ENCODE measurements at places on chromosomes 7 and 10. TPM values are rescaled to one million over a fixed set of nuclear protein-coding genes. Genes with fewer than 3 reads are reported as not detected.

DNA sequence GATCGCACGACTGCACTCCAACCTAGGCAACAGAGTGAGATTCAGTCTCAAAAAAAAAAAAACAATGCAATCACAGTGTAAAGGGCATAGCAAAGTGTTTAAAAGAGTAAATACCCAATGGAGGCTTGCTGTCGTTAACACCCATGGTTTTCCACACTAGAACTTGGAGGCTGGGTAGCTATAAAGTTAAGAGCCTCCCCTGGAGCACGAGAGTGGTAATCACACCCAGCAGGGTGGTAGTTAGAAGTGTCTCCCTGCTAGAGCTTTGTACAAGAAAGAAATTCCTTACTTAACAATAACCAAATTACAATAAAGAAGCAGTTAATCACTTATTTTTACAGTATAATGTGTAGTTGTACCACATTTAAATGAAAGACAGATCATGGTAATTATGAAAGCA, 1078.9 kb downstream of the NRG3 start:
- DNase-seq, result no peak

The FAM25A gene
- total RNA-seq, result not detected

DNA sequence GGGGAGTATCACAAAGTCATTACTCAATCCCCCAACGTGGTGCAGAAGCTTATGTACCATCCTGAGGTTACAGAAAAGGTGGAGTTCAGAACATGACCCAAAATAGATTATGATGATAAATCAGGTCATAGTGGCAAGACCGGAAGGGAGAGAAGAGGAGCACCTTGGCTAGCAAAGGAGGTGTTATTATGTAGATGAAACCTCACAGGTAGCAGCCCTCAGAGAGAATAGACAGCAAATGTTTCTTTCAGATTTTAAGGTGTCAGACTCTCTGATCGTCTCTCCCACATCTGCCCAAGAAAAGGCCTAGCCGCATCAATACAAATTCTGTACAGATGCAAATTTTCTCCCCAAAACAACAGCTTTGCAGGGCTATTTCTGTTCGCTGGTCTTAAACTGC, 88.3 kb upstream of the SEMA3D start:
- no peak for DNase-seq

GRCh38 chr10:16606421-16606820, 84.7 kb upstream of the C1QL3 start:
- no peak for DNase-seq

DNA sequence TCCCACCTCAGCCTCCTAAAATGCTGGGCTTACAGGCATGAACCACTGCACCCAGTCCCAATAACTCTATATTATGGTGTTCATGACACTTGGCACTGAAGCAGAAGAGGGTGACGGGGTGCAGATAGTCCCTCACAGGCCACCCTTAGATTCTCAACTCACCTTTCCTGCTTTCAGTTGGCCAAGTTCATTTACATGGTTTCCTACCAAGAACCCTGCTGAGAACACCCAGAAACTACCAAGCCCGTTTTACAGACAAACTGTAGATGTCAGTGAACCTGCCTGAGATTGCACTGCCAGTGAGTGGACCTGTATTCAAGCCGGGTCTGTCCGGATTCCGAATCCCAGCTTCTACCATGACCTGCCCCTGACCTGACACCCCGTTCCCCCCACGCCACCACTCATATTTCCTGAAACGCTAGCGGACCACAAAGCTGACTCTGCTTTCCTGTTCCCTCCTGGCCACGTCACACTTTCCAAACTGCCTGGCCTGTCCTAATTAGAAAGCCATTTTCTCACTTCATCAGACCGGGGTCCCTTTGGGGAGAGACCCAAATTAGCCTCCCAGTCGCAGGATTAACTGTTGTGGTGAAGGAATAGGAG, 17.3 kb downstream of the GRID2IP start:
- DNase-seq, result no peak

The ANAPC16 gene
- total RNA-seq, result 38.9 TPM

GRCh38 chr10:102778781-102779180, 35.0 kb downstream of the WBP1L start:
- DNase-seq, result no peak

GRCh38 chr10:15472431-15473395, 101.6 kb upstream of the FAM171A1 start:
- no peak for DNase-seq

GRCh38 chr10:59375990-59376389, 13.6 kb upstream of the FAM13C start:
- DNase-seq, result no peak

DNA sequence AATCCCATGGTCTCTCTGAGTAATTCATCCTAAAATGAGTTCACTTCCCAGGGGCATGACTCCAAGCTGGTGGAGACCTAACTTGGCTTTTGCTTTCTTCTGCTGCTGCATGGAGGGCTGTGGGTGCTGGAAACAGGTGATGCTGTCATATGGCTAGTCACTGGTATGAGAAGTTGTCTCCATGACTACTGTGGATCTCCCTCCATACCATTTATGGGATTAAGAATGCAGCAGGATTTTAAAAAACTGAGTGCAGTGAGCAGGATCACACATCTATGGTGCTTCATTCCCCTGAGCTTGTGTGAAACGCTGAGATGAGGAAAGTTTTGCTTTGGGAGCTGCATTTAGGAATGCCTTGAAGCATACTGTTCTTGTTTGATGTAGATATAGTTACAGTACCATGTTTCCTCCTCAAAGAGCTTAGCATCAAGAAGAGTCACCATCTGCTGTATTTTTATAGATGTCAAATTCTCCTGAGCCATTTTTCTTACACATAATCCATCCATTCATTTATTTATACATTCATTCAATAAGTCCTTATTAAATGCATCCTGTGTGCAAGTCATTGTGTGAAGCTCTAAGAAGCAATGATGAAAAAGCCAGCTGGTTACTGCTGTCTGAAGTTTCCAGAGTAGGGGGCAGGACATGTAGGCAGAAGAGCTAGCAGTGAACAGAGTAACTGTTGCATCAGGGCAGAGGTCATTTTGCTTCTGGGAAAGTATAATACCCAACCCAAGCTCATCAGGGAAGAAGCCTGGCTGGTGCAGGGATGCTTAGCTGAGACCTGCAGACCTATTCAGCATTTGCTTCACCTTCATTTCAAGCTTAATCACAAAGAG, 534.8 kb downstream of the AUTS2 start:
- DNase-seq, result no peak

GRCh38 chr10:90373911-90374310, 483.9 kb downstream of the HTR7 start:
- DNase-seq, result no peak

The SEMA3E gene
- 5.6 TPM for total RNA-seq

- no peak for DNase-seq
Observed at GRCh38 chr10:73368238-73368637, 9.6 kb upstream of the CFAP70 start.

The ELMO1 gene
- total RNA-seq, result 0.10 TPM

DNA sequence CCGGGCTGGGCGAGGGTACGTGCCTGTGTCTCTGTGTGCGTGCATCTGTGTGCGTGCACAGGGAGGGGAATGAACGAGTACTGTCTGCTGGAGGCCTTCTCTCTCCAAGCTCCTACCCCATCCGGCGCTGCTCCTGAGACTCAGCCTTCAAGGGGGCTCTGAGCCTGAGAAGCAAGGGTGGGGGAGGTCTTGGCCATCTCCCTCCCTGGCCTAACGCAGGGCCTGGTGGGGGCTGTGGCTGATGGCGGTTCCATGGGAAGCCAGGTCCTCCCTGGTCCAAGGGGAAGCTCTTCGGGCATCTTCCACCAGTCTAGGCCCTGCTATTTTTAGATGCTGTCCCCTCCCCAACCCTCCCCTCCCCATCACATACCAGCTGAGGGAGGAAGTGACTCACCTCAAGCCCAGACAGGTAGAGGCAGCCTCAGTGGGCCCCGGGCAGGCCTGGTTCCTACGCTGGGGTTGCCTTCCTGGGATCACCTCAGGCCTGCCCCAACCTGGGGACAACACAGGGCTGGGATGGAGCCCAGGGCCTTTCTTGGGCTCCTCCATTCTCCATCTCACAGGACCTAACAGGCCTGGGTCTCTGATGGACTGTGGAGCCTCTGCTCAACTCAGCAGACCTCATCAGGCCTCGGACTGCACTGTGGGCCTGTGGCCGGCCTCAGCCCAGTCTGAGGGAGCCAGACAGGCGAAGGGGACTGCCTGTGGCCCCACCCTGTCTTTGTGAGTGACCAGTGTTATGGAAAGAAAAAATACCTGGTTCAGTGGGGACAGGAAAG, 32.2 kb downstream of the DNAJB12 start:
- no peak for DNase-seq

DNA sequence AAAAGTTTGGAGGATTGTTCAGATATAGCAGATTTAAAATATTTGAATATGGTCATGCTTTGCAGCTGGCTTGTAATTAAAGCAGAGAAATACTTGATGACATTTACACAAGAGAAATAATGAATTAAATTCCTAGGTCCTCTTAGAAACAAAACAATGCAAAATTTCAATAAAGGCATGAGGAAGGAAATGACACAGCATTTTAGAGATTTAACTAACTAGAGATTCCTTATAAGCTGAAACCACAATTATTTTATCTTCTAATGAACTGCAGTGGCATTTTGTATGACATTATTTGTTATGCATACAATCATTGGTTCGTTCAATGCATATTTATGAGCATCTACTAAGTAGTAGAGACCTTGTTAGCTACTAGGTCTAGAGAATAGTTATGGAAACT, 490.9 kb downstream of the ZWINT start:
- DNase-seq, result no peak

DNA sequence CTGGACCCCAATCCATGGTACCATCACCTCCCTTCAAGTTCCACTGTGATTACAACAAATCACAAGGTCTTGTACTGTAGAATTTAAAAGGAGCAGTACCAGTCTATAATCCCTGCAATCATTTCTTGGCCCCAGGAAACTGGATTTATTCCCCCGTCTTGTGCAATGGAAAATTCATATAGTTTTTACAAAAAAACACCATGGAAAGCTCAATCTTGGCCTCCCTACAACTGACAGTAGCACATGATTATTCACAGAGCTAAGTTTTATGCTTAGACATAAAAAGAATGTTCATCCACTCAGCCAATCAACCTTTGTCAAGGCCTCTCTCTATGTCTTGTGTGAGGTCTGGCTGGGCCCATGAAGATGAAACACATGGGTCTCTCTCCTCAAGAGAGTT, 10.2 kb downstream of the DGKI start:
- no peak for DNase-seq

DNA sequence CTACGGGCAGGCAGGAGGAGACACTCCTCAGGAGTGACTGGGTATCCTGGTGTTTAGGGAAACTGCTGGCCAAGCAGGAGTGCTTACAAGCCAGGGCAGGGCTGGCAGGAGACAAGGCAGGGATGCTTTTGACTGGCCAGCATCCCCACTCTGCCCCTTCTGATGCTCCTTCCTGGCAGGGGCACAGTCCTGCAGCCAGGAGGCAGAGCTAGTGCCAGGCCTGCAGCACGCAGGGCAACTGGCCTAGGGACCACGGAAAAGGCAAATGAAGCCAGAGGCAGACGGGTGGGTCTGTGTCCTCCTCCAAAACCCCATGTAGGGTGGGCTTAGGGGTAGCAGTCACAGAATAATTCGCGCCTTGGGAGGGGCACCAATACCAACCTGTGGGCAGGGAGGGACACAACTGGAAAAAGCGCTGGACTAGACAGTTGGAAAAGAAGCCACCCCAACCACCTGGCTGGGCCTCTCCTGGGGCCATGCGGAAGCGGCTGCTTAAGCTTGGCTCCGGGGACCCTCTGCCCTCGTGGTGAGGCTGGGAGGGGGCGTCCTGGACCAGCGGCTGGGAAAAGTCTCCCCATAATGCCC, 4.8 kb downstream of the IMPDH1 start:
- peak; percentile 69 for DNase-seq

DNA sequence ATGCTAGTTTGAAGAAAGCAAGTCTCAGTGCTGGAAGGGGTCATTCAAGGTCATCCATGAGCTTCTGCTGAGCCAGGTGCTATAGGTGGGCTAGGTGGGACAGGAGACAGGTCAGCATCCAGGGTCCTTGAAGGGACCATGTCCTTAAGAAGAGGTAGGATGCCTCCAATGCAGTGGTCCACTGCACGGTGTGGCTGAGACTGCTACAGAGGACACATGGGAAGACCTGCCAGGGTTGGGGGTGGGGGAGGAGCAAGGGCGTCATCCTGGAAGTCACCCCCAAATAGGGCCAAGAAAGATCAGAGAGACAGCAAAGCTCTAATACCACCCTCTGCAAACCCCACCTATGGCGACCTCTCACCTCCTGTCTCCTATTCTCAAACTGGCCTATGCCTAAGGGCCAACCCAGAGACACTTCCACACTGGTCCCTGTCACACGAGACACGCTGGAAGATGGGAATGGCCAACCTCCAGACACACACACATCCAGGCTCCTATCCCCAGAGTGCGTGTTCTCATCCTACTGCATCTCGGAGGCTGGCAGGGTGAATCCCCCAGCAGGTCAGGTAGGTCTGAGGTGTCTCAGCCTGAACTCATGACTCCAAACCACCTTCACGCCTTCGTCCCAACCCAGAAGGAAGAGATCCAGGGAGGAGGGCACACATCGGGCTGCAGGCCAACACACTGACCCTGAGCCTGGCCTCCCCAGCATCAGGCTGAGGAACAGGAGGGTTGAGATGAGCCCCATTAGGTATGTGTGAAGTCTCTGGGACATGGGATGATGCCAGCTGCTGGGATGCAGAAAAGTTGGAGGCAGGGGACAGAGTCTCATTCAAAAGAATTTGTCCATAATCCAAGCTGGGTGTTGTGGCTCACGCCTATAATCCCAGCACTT, 5.6 kb upstream of the PPP1R35 start:
- DNase-seq, result no peak

- no peak for DNase-seq
Observed at GRCh38 chr10:33009244-33010131, 51.5 kb upstream of the ITGB1 start.

- DNase-seq, result peak; percentile 32
Observed at GRCh38 chr10:49700997-49701396, 21.5 kb downstream of the C10orf53 start.

DNA sequence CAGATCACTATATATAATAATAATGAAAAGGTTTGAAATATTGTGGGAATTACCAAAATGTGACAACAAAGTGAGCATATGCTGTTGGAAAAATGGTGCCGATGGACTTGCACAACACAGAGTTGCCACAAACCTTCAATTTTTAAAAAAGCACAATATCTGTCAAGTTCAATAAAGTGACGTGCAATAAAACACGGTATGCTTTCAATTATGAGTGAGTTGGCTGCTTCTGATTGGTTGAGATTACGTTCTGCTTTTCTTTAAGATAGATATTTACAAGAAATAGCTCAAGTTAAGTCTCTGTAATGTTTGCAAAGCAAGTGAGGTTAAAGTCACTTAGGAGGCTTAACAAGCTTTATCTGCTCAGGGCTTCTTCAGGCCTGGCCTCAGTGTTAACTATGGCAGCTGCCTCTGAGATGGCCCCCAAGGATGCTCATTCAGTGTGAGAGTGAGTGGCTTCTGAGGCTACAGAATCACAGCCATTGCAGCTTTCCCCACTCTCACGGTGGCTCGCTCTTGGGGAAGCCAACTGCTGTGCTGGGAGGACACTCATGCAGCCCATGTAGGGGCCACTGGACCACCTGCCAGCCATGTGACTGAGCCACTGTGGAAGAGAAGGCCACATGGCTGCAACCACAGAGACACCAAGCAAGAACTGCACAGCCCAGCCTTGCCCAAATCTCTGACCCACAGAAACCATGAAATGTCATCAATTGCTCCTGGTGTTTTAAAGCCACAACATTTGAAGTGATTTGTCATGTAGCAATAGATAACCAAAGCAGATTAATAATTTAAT, 78.3 kb upstream of the TMEM72 start:
- no peak for DNase-seq

Measured in HT-29 (cell line).